Kidney tubule cell (primary cell): ENCODE measurements at places on chromosomes 6 and 20.
A peak's percentile ranks its signal among the peaks of the same experiment; 100 is the strongest.

DNA sequence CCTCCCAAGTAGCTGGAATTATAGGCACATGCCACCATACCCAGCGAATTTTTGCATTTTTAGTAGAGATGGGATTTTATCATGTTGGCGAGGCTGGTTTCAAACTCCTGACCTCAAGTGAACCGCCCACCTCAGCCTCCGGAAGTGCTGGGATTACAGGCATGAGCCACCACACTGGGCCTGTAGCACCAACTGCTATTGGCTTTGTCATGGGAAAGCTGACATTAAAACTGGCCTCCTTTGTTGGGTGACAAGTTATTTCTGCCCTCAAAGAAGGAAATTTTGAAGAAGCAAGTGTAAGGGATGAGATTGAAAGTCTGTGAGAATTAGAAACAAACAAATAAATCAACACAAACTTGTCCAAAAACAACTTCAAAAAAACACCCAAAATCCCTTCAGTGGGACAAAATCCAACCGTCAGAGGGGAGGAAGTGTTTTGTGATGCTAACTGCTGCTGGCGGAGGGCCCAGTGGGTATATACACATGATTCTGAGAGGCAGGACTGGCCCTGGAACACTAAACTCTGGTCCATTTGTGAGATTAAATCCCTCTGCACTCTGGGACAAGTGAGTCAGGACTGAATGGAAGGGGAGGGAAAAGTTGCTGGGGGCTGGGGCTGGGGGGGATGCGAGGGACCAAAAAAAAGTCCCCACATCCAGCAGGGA lies 87.5 kb upstream of the NAA20 start:
- DNase-seq, result no peak

DNA sequence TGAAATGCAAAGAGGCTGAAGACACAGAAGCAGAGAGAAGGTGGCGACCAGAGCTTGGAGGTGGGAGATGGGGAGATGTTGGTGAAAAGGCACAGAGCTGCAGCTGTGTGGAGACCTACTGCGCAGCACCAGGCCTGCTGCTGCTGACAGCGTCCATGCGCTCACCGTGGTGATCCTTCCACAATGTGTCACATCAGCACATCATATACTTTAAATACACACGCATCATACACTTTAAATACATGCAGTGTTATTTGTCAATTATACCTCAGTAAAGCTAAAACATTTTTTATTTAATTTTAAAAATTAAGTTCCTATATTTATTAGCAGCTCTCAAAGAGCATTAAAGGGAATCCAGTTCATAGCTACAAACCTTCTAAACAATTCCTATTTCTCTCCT lies 200.9 kb downstream of the TTLL2 start:
- DNase-seq, result no peak

DNA sequence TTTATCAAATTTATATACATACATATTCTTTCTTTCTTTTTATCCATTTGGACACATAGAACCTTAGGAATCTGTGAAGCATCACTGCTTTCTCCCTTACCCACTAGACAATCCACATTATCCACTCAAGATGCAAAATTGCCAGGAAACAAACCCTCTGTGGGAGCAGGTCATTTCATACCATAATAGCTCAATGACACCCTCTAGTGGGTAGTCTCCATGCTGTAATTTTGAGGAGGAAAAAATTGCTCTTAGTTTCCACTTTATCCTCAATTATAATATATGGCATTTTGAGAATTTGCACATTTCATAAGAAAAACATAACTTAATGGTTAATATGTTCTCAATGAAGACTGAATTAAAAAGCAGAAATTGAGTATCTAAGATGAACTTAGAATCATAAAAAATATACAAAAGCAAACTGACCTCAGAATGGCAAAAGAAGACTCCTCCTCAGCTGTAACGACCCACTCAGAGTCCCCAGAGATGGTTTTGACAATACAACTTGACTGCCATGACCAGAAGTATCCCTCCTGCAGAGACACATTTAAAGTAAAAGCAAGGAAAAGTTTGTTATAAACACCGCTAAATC lies 164.1 kb downstream of the FRK start:
- peak; percentile 48 for DNase-seq

DNA sequence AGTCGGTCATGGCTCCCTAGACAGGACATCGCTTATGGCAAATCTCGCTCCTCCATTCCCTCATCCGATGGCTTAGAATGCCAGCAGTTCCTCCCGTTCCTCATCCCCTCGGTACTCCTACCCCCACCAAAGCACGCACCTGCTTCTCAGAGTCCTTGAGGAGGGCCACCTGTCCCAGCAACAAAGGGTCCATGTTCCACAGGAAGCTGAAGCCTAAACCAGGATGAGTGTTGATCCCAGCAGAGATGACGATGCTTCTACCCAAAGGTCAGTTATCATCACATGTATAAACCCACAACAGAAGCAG lies 111.2 kb downstream of the THBS2 start:
- no peak for DNase-seq

- DNase-seq, result no peak
Measured at GRCh38 chr6:91672201-91672600, 1085.3 kb upstream of the MAP3K7 start.

DNA sequence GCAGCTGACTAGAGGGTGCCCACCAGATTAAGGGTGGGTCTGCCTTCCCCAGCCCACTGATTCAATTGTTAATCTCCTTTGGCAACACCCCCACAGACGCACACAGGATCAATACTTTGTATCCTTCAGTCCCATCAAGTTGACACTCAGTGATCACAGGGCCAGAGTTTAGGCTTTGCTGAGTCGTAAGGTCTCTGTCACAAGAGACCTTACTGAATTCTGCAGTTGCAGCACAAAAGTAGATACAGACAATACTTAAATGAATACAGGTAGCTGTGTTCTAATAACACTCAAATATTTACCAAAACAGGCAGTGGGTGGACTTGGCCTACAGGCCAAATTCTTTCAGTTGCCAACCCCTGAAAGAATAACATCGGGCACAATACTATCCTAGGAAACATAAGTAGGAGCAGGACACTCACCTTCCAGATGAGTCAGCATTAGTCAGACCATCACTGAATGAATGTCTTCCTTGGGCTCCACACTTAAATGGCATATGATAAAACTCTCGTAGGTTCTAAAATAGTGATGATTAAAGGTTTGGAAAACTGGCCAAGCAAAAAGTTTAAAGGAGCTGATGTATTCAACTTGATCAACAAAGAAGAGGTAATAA lies 190.0 kb downstream of the UBE3D start:
- peak; percentile 97 for DNase-seq

DNA sequence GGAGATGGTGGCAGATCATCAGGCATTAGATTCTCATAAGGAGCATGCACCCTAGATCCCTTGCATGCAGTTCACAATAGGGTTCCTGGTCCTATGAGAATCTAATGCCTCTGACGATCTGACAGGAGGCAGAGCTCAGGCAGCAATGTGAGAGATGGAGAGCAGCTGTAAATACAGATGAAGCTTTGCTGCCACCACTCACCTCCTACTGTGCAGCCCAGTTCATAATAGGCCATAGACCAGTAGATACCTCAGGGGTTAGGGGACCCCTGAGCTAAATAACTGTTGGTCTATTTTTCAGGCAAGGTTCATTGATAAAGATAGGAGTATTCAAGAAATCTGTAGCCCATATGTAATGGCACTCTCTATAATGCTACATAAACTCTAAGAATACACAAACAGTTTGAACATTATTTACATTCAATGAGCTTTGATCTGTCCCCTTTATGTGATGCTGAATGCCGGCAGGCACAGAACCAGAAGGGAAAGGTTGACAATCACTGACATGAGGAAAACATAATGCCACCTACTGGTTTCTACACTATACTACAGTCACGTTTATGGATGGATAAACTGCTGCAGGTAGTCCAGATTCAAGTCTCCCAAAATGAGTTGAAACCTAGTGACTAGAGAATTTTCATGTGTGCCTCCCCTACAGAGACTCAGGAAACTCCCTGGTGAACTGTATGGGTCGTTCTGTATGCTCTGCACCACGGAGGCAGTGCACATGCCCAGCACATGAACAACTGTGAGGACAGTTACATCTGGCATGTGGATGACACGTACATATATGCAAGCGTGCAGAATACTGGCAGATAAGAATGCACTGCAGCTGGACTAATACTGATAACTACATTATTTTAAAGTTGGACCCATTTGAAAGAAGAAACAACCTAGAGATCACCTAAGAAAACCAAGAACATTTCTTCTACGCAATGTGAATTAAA lies 72.0 kb downstream of the DST start:
- peak; percentile 45 for DNase-seq

DNA sequence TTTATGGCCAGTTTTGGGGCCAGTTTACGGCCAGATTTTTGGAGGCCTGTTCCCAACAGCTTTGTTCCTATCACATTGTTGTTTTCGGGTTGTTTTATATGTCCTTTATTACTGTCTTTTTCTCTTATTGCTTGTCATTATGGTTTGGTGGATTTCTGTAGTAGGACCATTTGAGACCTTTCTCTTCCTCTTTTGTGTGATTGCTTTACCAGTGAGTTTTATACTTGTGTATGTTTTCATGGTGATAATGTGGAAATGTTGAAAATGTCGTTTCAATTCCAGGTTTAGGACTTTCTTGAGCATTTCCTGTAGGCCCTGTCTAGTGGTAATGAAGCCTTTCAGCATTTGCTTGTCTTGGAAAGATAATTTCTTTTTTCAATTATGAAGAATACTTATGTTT lies 17.8 kb downstream of the HLA-B start:
- no peak for DNase-seq

DNA sequence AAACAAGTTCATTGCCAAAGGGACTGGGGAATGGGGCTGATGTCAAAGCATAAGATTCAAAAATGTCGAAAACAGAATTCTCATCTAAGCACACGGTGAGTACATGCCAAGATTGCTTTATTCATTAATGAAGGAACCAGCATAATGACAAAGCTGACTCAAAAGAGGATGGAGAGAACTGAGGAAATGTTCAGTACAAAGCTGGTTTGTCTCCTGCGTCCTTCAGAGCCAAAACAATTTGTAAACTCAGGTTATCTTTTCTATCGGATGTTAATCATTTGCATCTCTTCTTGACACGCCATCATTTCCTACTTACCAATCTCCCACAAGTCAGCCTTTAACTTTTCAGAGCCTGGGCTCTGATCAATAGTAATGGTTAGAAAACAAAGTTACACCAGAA lies 195.6 kb upstream of the PMEPA1 start:
- DNase-seq, result peak; percentile 41

- DNase-seq, result no peak
Measured at GRCh38 chr6:147961481-147962141, 381.0 kb upstream of the SASH1 start.

GRCh38 chr6:10403385-10404106 lies 11.3 kb downstream of the TFAP2A start:
- DNase-seq, result peak; percentile 87

GRCh38 chr6:34580707-34581560 lies 24.8 kb upstream of the SPDEF start:
- no peak for DNase-seq

- DNase-seq, result no peak
Measured at GRCh38 chr20:47286681-47287080, 69.8 kb downstream of the ZMYND8 start.

DNA sequence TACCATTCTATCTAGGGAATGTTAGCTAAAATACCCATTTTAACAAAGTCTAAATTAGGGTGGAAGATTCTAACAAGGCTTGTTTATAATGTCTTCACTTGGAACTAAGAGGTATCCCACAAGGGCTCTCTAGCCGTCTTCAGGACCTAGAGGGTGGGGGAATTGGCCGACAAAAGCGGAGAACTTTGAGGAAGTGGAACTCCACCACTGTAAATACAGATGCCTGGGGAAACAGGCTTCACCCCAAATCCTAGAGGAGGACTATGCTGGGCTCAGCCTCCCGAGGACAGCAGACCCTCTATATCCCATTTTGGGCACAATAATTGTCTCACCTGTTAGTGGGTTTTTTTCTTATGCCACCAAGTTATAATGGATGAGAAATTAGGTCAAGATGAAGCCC lies 58.0 kb upstream of the TFB1M start:
- no peak for DNase-seq

GRCh38 chr20:23598481-23598880 lies 7.2 kb downstream of the CST9 start:
- no peak for DNase-seq

DNA sequence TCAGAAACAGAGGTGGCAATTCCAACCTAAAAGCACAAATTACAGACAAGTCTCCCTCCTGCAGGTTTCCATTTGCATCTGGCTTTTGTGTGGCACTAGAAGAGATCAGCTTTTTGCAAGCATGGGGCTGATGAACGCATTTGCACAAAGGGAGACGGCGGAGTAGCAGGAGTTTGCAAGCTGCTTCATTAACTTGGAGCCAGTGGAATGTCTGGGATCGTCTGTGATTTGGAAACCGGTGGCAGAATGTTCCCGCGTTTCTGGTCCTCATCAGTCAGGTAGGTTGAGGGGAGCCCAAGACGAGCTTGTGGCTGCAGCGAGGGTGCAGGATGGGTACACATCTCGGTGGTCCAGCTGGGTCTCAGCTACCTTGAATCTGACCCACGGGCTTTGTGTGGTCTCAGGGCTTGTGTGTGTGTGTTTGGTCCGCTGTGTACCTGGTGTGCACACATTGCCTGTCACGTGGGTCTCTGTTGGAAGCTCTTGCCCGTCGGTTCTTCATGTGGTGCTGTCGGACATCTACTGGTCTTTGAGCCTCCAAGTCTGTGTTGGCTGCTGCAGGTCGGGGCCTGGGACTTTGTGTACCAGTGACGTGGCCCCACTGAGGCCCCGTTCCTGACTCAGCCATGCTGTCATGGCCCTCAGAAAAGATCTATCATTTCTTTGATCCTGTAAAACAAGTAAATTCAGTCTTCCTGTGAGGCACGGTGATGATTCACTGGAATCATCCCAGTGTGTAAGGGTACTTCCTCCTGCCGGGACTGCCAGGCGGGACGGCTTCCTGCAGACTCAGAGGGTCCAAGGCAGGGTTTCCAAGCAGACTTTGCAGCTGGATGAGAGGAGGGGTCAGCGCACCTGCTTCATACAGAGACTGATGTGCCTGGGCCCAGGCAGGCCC lies 12.4 kb upstream of the MYT1 start:
- peak; percentile 53 for DNase-seq

GRCh38 chr20:43124241-43124640 lies 65.5 kb downstream of the PTPRT start:
- DNase-seq, result no peak

DNA sequence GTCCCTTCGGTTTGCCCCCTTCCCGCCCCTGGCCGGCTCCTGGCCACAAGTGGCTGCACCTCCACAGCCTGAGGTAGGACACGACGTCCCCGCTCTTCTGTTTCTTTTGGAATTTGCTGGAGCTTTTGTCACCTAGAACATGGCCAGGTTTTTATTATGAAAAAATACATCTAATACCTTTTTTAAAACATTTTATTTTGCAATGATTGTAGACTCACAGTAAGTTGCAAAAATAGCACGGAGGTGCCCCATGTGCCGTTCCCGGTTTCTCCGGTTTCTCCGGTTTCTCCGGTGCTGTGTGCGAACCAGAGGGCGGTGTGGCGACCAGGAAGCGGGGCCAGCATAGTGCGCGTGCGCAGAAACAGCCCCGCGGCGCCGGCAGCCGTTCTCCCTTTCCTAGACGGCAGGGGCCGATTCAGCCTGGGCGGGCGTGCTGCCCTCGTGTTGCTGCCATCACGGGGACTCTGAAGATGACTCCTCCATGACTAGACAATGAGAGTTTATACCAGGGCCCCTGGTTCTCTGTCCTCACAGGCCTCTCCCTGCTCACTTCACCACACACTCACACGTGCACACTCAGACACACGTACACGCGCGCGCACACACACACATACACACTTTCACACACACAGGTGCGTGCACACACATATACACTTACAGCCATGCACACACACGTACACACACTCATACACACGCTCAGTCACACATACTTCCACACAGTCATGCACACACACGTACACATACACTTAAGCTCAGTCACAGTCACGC lies 102.1 kb downstream of the TMEM242 start:
- peak; percentile 80 for DNase-seq

- DNase-seq, result no peak
Measured at GRCh38 chr6:124029567-124029966, 225.9 kb downstream of the NKAIN2 start.
